ENCODE measurements at places on chromosomes 5 and 9.

DNA sequence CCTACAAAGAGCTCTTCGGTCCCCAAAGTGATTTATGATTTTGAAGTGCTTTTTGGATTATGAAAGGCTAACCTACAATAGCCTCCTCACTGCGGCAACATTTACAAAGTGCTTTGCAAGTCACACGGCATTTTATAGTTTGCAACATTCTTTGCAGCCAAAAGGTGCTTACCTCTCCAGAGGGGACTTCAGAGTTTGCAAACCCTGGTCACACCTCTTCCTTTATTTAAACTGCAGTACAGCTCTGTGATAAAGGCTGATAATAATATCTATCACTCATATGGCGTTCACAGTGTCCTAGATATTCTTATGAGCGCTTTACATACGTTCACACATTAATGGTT is 20.0 kb upstream of the CRB2 start:
- no peak for DNase-seq

DNA sequence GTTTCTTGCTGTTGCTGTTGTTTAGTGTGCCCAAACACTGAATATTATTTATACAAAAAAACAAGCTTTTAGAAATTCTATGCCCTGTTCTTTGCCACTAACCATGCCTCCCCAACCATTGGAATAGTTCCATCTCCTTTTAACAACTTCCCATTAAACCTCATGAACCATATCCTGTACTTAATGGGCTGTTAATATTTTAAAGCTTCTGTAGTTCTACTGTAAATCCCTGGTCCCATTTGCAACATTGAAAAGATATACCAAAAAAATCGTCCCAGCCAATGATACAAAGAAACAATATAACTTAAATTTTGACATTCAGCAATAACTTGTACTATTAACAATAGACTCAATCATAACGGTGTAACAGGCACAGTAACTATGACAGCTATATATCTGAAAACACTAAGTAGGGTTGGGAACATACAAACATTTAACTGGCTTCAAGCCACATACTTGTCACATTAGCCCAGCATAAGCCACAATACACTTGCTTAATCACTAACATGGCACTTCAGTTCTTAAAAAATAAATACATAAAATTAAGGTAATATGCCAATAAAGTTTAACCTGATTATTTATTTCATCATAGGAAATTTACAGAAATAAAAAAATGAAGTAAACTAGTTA is 86.1 kb downstream of the ADAMTS6 start:
- no peak for DNase-seq

- DNase-seq: peak; percentile 40
Observed at GRCh38 chr9:34276772-34277171, 52.3 kb downstream of the KIF24 start.

GRCh38 chr9:112755675-112756074 is 5.1 kb downstream of the SNX30 start:
- DNase-seq: no peak

GRCh38 chr9:91421971-91422757 is 1.5 kb downstream of the NFIL3 start:
- DNase-seq: no peak

GRCh38 chr9:99140685-99141314 is 35.9 kb downstream of the TGFBR1 start:
- peak; percentile 71 for DNase-seq

DNA sequence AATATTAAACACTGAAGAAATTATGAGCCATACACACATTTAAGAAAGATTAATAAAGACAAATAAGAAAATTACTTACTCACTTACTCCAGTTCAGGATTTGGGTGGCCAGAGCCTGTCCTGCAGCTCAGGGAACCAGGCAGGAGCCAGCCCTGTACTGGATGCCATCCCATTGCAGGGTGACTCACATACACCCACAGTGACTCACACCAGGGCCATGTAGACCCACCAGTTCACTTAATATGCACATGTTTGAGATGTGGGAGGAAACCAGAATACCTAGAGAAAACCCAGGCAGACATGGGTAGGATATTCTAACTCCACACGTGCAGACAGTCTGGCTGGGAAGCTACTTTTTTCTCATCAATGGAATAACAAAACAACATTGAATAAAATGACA is 49.6 kb upstream of the ADRB2 start:
- DNase-seq: peak; percentile 93

- DNase-seq: no peak
Observed at GRCh38 chr9:36888551-36888950, 145.5 kb downstream of the PAX5 start.
